Stimulated activated naive B cell treated with anti-CD40 and anti-IgM and Interleukin-4, amounts not matched to agents 10 μg/mL and 1 μg/mL and 100 μg/mL, for 72 hours (primary cell): ENCODE measurements at places on chromosomes 16 and 17.

DNA sequence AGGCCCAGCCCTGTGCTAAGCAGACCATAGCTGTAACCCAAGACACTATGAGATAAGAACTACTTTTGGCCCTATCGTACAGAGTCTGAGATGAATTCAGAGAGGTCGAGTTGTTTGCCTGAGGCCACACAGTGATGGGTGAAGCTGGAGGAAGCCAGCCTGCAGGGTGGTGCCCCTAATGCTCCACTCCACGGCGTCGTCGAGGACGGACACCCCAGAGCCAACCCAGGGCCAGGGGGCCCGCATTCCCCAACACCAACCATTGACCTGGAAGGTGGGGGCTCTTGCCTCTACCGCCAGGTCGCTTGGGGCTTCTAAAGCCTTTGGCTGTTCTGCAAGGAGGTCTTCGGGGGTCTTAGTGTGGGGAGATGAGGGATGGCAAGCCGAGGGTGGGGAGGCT is 84.1 kb downstream of the IRF8 start:
- no peaks in the 10 kb centered on the region for H3K36me3 ChIP-seq
- peaks cover 96% of the 10 kb centered on the region for H3K4me1 ChIP-seq
- peak overlapping the region; percentile 42 for H3K27ac ChIP-seq
- H3K27me3 ChIP-seq, result no peaks in the 10 kb centered on the region
- H3K4me3 ChIP-seq, result peak overlapping the region; percentile 59

DNA sequence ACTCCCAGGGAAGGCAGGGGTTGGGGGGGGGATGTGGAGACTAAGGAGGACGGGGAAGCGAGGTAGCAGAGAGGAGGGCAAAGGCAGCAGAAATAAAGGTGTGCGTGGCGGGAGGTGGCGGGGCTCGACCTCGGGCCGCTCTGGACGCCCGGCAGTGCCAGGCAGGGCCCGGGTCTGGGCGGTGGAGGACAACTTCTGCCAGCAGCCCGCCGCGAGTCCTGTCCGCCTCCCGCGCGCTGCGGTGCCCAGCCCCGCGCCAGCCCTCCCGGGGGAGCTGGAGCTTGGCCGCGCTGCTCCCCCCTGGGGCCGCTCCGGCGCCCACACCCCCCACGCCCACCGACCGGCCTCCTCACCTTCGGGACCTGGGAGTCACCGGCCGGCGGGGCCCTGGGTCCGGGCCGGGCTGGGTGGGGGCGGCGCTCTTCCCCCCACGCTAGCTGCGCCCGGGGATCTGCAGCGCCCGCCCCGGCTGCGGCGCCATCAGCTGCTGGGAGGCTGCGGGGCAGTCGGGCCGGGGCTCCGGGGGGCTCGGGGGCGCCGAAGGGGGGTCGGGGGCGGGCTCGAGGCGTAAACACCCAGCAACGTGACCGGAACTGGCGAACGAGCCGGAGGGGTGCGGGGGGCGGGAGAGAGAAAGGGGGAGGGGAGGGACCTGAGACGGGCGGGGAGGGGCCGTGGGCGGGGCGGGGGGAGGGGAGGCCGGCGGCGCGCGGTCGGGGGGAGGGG is at the start of gene CCDC92B:
Gene CCDC92B (minus strand): TSS at position 595 of the 726 bp plus-strand sequence. CDS start 14,507 bp downstream, outside the sequence.
- H3K27ac ChIP-seq, result no peak within 1 kb of the TSS
- no peaks in the 10 kb centered on the region for H3K36me3 ChIP-seq
- H3K4me1 ChIP-seq, result no peaks in the 10 kb centered on the region

DNA sequence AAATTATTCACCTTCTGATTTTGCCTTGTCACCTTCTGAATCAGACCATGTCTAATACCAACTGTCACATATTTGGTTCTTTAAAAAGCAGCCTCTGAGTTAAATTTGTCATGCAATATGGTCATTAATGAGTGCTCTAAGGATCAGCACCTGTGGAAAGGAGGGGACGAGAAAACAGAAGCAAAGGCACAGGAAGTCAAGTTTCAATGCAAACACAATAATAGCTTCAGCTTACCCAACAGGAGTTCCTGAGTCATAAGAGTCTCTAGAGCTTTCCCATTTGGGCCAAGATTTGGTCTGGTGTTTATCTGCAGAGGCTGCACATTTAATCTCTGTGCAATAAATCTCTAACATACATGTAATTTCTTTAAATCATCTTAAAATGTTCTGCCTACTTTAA is 889.8 kb downstream of the CDH8 start:
- no peak for DNase-seq
- H3K4me3 ChIP-seq, result no peak overlapping the region
- no peak overlapping the region for H3K27ac ChIP-seq
- no peaks in the 10 kb centered on the region for H3K36me3 ChIP-seq

GRCh38 chr16:23478566-23478965 is 25.6 kb upstream of the COG7 start:
- peak overlapping the region; percentile 73 for H3K27ac ChIP-seq
- no peak for DNase-seq
- no peak overlapping the region for H3K4me3 ChIP-seq
- H3K4me1 ChIP-seq, result peaks cover 32% of the 10 kb centered on the region

DNA sequence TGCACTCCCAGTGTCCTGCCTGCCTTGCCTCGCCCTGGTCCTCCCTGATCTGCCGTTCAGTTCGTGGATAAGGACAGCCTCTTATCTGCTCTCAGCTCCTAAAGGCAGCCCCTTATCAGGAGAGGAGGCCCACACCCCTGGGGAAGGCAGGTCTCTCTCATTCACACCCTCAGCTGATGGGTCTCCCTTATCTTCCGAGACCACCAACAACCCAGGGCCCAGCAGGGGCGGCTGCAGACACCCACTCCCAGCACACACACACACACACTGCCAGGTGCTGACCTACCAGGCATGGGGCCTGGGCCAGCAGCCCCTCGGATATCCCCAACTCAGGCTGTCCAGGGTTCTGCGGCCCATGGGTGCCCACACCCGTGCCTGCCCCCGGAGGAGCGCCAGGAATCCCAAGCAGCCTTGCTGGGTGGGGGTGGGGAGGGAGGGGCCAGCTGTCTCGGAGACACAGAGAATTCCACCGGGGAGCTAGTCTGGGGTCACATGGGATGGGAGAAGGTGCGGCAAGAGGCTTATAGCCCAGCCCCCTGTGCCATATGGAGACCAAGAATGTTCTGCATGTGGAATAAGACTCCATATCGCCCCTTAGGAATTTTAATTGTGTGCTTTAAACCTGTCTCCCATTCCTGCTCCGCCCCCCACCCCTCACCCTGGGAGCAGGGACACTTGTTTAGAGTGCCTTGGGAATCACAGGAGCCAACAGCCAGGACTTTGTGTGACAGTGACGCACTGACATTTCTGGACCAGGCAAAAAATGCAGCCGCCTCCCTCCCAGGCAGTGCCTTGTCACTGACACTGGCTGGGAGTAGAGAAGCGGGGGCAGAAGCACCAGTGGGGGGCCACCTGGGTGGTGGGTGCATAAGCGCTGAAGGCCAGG is 41.9 kb upstream of the EMP2 start:
- H3K27ac ChIP-seq, result no peak overlapping the region
- H3K36me3 ChIP-seq, result peaks cover 4% of the 10 kb centered on the region
- no peak overlapping the region for H3K4me3 ChIP-seq
- no peak for DNase-seq
- H3K4me1 ChIP-seq, result peaks cover 16% of the 10 kb centered on the region

DNA sequence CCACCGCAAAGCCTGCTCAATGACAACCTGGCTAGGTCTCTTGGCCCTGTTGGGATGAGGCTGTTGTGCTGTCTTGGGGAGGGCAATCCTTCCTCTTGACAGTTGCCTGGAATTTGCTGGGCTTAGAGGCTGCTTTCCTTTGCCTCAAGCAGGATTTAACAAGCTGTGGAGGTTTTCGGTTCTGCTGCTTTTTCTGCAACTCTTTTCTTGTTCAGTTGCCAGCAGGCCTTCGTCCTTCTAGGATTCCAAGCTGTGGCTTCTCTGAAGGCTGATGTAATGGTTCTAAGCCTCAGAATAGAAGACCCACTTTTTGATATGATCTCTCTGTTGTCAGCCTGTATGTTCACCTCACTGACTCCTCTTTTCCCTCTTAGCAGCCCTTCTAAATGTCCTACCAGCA is 149.5 kb upstream of the HS3ST4 start:
- no peak overlapping the region for H3K27ac ChIP-seq
- H3K36me3 ChIP-seq, result no peaks in the 10 kb centered on the region
- H3K27me3 ChIP-seq, result peaks cover 9% of the 10 kb centered on the region
- DNase-seq, result no peak
- H3K4me3 ChIP-seq, result no peak overlapping the region

DNA sequence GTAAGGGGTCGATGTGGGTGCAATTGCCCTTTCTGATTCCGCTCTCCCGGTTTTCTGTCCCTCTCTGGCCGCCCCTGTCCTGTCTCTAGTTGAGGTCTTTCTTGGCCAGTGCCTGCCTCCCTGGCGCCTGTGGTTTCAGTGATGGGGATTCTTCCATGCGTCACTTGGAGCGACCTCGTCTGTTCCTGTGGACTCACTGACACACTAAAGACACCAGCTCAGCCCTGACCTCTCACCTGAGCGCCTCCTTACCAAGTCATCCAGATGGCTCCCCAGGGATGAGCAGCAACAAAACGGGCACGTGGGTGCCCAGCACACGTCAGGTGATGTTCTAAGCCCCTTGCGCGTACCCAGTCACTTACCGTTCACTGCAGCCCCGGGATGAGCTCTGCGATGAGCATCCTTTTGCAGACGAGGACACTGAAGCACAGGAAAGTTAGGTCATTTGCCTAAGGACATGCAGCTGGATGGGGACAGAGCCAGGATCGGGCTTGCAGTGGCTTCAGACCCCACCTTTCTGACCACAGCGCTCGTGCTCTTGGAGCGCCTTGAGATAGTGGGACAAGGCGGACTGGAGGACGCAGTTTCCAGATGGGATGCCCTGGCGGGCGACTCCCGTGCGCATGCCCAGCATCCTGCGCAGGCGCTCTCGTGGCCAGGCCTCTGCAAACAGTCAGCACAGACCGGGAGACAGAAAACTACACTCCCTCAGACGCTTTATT is 11.5 kb upstream of the LGALS3BP start:
- no peaks in the 10 kb centered on the region for H3K27me3 ChIP-seq
- peaks cover 44% of the 10 kb centered on the region for H3K36me3 ChIP-seq
- DNase-seq, result no peak
- no peak overlapping the region for H3K4me3 ChIP-seq
- H3K4me1 ChIP-seq, result peaks cover 7% of the 10 kb centered on the region
- peak overlapping the region; percentile 25 for H3K27ac ChIP-seq
